ENCODE measurements at places on chromosomes 7 and 10.

GRCh38 chr10:110498087-110498981 is 627 bp downstream of the DUSP5 start:
- DNase-seq = no peak

- no peak for DNase-seq
Observed at GRCh38 chr10:52541006-52541473, 227.0 kb downstream of the DKK1 start.

- DNase-seq = no peak
Observed at GRCh38 chr10:92238586-92239098, 52.2 kb downstream of the CPEB3 start.

DNA sequence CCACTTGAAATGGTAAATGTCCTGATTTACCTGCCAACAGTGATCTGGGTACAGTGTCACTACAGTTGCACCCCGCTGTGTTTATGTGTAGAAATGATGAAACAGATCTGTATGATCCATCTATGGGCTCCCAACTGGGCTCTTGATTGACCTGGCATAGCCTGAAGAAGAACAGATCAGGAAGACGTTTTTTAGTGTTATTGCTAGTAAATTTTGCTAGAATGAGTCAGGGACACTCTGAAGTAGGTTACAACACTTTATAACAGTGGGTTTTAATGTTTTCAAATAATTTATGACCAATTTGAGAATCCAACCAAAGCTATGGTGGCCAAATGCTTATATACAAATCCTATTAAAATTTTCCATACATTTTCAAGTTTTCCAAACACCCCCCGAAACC is 110.3 kb downstream of the DKK1 start:
- DNase-seq = no peak

DNA sequence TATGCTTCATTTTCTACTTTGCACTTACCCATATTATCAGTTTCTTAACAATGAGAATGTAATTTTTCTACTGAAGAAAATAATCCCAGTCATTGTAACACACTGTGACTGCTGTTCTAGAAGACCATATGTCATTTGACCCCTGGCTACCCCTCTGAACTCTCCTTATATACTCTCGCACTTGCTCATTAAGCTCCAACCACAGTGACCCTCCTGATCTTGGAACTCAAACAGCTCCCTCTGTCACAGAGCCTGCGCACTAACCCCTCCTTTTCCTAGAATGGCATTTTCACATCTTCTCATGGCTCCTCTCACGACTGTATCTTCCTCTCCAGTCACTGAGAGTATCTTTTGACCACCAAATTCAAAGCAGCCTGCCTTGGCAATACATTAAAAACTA is 169.7 kb downstream of the CACNA2D1 start:
- no peak for DNase-seq

DNA sequence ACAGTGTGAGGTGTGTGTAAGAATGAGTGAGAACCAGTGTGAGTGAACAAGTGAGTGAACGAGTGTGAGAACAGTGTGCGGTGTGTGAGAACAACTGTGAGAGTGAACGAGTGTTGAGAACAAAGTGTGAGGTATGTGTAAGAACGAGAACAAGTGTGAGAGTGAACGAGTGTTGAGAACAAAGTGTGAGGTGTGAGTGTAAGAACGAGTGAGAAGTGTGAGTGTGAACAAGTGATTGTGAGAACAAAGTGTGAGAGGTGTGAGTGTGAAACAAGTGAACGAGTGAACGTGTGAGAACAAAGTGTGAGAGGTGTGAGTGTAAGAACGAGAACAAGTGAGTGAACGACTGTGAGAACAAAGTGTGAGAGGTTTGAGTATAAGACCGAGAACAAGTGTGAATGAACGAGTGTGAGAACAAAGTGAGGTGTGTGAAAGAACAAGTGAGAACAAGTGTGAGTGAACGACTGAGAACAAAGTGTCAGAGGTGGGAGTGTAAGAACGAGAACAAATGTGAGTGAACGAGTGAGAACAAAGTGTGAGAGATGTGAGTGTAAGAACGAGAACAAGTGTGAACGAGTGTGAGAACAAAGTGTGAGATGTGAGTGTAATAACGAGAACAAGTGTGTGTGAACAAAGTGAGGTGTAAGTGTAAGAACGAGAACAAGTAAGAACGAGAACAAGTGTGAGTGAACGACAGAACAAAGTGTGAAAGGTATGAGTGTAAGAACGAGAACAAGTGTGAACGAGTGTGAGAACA is 47.9 kb downstream of the ESYT2 start:
- no peak for DNase-seq

DNA sequence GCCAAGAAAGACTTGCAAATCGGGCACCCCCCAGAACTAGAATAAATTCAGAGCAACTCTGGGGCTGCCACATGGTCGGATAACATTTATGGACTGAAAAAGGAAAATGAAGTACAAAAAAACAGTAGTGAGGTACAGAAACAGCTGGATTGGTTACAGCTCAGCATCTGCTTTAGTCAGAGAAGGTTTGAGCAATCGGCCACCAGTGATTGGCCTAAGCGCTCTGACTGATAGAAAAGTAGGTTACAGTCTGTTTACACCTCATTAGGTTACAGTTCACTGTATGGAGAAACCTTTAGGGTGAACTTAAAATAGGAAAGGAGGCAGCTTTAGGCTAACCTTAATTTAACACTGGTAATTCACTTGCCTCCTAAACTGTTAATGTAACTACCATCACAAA is 102.0 kb upstream of the DKK1 start:
- no peak for DNase-seq

DNA sequence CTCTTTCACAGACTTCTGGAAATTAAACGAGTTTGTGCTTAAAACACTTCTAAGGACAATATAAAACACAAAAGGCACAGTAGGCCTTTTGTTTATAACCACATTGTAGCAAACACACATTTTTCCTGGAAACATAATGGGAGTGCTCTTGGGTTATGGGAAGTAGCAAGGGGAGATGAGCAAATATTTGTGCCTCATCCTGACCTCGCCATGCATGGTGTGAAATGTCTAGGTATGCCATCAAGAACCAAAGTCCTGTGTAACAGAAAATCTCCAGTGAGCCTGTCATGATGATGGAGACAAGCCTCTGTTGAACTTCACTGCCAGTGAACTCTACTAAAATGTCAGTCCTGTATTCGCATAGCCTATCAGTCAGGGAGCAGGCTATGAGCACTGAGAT is 1029.6 kb downstream of the LRMDA start:
- no peak for DNase-seq

- DNase-seq = no peak
Observed at GRCh38 chr7:90210475-90210874, 1.1 kb upstream of the STEAP2 start.

DNA sequence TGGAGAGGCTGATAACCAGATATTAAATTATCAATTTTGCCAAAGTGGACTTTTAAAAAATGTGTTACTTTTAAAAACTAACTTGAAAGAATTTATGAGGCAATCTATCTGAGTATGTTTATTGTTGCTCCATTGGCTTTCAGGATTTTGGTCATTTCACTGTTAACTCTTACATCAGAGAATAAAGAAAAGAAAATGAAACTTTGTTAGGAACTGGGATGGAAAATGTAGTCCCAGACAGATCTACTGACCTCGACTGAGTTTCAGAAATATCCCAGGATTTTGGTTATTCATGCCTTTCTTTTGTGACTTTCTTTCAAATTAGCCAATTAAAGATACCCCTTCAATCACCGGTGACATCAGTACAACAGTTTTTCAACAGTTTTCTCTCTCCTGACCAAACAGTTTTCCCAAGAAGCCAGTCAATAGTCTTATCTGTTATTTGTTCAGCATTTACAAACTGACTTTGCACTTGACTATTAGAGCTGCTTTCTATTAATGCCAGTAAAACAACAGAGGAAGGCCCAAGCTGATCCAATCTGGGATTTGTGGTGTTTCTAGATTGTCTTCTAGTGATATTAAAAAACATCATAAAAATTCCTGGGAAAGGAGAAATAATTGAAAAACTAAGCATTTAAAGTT is 35.8 kb downstream of the NRBF2 start:
- DNase-seq = peak; percentile 3

GRCh38 chr7:155003092-155003375 is at the start of gene PAXIP1:
TSS of gene PAXIP1 (minus strand) at chr7:155003124. CDS start at chr7:155002929, 195 bp downstream.
- no peak for DNase-seq

DNA sequence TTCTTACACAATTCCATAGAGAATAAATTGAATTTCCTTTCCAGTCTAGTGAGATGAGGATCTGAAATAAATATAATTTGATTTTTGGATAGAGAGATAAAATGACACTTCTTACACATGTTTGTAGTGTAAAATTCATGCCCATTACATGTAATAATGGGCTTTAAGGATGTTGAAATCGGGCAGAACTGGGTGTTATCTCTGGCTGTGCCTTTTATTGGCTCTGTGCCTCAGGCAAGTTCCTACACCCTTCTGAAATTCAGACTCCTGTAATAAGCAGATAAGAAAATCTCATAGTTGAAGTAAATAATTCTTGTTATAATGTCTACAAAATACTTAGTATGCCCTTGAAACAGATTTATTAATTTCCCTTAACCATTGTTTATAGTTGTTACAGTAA is 125.6 kb downstream of the SEMA3A start:
- DNase-seq = no peak

- no peak for DNase-seq
Observed at GRCh38 chr7:50554431-50555322, 10.5 kb downstream of the DDC start.

GRCh38 chr10:91559169-91559568 is 73.7 kb downstream of the PPP1R3C start:
- no peak for DNase-seq

DNA sequence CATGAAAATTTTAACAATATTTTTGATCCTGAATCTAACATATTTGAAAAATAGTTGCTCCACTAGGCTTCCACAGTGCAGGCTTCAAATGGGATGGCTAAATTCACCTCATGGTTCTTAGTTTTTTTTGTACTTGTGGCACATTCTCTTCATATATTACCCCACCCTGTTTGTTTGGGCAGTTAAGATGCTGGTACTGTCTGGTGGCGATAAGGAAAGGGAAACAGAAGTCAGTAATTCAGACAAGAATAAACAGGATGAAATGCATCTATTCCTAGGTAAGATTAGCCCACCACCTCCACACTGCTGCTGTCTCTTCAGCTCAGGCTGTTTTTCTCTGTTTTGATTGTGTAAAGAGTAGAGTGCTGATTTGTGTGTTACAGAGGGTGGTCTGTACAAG is 44.2 kb downstream of the GLRX3 start:
- DNase-seq = no peak

DNA sequence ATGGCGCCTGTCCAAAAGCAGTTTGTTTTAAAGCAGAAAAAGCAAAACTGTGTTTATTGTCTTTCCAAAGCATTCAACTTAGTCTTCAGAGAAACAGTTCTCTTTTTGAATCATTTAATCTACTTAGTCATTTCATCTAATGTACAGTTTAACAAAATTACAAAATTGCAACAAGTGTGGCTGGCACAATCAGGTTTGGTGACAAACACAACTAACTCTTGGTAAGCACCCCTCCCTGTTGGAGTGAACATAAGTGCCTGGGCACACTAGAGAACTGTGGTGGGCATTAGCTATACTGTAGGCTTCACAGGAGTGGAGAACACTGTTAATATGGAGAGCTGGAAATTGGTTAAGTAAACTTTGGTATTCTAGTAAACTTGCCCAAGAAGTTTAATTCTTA is 6.9 kb downstream of the CREM start:
- DNase-seq = no peak

DNA sequence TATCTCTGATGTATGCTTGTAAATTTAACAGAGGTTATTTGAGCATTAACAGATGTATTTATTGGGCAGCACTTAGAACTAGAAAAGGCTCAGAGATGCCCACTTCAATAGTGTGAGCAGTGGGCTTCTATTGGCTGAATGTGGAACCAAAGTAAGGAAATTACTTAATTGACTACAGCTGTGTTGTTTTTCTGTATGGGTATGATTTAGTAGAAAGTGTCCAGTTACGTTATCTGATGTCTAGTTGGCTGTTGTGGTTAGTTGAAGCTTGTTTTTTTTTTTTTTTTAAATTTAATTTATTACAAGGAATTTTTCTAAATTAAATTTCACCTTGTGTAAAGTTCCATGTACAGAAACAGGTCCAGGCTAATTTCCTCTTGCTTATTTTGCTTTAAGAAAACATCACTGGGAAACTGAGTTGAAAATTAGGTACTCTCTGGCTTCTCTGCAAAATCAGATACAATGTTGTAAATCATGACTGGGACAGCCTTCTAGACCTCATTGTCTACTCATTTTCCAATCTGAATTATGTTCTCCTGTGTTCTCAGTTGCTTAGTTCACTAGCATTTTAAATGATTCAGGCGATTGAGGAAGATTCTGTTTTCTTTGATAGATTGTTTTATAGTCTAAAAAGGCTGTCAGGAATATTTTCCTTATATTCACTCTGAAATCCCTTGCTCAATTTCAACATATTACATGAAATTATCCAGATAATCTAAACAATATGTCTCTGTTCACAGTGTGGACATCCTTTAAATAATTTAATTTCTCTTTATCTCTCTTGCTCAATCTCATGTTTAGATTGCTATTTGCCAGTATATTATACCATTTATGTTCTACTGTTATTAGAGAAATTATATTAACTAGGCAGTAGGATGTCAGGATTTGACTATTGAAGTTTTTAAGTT is 53.0 kb downstream of the PHF14 start:
- no peak for DNase-seq

DNA sequence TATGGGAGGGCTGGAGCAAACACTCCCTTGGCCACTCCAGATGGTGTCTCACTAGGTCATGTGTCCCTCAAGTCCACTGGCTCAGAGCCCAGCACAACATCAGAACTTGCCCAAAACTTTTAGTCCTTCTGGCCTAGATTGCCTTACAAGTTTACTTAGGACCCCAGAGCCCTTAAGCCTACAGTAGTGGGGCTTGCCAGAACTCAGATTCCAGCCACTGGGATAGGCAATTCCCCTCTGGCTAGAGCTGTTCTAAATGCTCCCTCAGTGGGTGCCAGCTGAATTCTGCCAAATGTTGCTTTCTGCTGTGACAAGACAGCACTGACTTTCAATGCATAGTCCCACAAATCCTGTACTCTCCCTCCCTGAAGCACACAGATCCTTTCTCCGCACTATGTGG is 331.1 kb downstream of the HTR7 start:
- no peak for DNase-seq

DNA sequence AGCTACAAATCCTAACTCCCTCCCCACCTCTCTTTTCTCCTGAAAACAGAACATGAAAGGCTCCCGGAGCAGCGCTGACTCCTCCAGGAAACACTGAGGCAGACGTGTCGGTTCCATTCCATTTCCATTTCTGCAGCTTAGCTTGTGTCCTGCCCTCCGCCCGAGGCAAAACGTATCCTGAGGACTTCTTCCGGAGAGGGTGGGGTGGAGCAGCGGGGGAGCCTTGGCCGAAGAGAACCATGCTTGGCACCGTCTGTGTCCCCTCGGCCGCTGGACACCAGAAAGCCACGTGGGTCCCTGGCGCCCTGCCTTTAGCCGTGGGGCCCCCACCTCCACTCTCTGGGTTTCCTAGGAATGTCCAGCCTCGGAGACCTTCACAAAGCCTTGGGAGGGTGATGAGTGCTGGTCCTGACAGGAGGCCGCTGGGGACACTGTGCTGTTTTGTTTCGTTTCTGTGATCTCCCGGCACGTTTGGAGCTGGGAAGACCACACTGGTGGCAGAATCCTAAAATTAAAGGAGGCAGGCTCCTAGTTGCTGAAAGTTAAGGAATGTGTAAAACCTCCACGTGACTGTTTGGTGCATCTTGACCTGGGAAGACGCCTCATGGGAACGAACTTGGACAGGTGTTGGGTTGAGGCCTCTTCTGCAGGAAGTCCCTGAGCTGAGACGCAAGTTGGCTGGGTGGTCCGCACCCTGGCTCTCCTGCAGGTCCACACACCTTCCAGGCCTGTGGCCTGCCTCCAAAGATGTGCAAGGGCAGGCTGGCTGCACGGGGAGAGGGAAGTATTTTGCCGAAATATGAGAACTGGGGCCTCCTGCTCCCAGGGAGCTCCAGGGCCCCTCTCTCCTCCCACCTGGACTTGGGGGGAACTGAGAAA is 30.4 kb downstream of the PFKFB3 start:
- DNase-seq = no peak
